ENCODE measurements at places on chromosomes 3 and 15.

DNA sequence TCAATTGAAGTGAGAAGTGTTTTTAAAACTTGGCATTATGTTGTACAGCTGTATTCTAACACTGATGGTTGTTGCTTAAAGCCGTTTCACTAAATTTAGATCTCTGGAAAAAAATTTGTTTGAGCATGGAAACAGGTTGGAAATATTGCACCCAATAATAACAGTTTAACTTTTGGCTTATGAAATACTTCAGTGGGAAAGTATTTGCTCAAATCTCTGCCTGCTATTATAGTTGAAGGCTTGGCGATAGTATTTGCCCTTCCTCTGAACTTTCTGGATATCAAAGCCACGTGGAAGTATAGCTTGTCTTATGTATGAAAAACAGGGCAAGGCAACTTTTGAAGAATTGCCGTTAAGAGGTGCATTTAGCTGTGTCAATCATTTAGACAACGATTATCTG is 270.3 kb upstream of the LRRFIP2 start:
- no peak for DNase-seq

DNA sequence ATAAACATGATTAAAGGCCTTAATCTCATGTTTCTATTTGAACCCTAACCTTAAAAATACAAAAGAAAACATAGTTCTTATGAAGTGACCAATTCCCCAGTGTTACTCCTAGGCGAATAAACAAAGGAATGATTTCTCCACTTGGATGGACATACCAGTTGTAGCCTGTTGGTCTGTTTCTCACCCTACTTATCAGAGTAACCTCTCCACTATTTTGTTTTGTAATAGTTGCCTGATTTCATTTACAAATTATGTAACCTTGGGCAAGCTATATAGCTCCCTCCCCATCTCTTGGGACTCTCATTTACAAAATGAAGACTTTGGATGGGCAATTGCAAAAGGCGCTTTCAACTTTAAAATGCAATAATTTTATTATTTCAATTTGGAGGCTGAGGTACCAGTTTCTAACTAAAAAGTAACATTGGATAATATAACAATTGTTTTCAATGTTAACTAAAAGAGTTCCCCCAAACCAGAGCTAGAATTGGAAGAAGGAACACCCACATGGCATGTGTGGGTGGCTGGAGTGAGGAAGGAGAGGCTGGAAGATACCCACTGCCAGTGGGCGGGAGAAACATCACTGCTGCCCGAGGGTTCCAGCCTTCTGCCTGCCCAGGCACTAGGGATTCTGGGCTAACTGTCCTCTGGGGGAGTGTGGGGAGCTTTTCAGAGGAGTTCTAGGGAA is 74.2 kb downstream of the RFTN1 start:
- peak; percentile 63 for DNase-seq

DNA sequence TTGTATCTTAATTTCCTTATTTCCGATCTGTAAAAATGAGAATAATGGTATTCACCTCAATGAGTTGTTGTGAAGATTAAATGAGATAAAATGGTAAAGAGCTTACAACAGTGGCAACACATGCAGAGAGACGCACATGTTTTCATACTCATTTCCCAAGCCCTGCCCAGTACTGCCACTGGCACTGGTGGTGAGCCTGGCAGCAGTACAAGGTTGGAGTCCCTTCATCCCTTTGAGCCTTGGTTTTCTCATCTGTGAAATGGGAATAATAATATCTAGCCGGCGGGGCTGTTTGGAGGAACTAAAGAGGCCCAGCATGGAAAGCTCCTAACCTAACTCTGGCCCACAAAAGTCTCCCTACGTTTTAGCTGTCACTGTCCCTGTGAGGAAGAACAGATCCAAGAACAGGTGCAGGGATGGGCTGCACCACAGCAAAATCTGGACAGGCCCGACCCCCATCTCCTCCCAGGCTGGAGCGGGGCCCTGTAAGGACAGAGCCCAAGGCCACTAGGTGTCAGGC is 866 bp upstream of the CD276 start:
- DNase-seq = no peak

DNA sequence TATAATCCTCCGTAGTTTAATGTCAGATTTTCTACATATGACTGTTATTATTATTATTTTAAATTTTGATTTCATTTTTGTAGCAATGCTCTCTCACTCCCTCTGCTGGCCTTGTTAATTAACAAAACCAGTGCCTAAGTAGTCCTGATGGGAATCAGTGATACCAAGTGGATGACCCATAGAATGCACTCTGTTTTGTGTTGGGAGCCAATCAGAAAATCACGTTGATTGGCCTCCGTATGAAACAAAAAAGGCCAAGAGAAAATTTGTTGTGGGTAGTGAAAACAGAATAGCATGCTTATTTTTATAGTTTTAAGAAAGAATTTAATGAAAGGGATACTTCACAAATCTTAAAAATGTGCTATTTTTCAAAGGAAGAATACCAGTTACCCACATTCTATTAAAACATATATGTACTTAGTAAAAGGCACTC is 34.4 kb upstream of the MEIS2 start:
- DNase-seq = peak; percentile 47

- no peak for DNase-seq
Measured at GRCh38 chr3:126313166-126313565, 44.0 kb downstream of the KLF15 start.

- DNase-seq = no peak
Measured at GRCh38 chr3:187871204-187871591, 125.9 kb upstream of the BCL6 start.

DNA sequence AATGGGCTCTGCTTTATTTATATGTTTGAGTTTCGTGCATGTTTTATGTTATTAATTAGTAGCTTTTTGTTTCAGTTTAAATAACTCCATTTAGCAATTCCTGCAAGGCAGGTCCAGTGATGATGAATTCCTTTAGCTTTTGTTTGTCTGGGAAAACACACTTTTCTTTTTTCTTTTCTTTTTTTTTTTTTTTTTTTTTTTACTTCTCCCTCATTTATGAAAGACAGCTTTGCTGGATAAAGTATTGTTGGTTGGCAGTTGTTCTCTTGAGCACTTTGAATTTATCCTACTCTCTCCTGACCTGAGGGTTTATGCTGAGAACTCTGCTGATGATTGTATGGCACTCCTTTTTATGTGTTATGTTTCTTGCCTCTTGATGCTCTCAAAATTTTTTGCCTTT is 35.7 kb downstream of the TMEM39A start:
- no peak for DNase-seq

DNA sequence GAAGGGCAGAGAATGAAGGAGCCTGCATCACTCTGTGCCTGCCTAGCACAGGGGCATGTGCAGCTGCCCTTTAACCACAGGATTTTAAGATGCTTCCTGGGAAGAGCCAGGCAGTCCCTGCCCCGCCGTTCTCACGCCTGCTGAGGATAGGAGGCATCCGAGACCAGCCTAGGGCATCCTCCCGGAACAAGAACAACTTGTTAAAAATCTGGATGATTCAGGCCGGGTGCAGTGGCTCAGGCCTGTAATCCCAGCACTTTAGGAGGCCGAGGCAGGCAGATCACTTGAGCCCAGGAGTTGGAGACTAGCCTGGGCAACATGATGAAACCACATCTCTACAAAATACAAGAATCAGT is 15.2 kb downstream of the NRROS start:
- no peak for DNase-seq

GRCh38 chr15:31867536-31868442 is 162.5 kb upstream of the CHRNA7 start:
- peak; percentile 53 for DNase-seq

DNA sequence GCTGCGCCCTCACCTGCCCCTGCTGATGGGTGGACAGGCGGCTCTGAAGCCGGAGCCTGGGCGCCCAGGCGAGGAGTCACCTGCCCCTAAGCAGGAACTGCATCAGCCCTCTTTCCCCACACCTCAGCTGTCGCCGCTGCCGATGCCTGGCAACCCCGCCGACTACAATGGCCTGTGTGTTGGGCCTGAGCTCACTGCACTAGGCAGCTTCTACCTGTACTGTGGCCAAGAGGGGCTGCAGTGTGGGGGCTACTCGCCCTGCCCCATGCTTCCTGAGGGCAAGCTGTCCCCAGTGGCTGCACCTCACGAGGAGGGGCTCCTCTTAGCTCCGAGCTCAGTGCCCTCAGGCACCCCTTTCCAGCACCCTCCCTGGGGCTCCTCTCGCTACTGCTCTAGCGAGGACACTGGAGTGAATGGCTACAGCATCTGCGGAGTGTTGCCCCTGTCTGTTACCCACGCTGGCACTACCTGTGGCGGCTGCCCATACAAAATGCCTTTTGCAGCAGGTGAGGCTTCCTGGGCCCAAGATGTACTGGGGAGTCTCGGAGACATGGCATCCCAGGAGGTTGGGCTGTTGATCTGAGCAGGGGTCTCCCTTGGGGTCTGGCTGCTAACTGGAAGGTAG is 11.3 kb upstream of the CHST14 start:
- DNase-seq = no peak

- no peak for DNase-seq
Measured at GRCh38 chr3:126731044-126731443, 27.0 kb downstream of the CHCHD6 start.

- DNase-seq = peak; percentile 46
Measured at GRCh38 chr3:43171748-43172147, 65.9 kb upstream of the POMGNT2 start.

DNA sequence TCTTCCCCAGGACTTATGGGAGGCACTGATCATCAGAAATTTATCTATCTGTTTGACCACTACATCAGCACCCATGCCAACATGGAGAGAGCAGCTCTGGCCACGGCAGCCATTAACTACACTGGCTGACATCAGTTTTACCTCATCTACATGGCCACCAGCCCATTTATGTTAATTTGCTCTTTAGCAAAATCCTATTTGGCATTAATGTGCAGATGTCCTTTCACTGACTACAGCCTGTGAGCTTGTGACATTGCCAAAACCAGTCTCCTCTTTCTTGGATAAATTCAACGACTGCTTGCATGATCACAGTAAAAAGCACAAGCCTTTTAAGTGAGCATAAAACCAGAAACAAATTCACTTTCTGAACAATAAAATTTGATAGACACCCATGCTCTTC is 47.5 kb downstream of the NR1I2 start:
- DNase-seq = no peak

DNA sequence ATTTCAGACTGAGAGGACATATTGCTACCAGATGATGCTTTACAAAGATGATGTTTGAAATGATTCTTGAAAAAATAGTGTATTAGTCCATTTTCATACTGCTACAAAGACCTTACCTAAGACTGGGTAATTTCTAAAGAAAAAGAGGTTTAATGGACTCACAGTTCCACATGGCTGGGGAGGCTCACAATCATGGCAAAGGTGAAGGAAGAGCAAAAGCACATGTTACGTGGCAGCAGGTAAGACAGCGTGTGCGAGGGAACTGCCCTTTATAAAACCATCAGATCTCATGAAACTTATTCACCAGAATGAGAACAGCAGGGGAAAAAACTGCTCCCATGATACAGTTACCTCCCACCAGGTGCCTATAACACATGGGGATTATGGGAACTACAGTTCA is 658.4 kb upstream of the CFAP20DC start:
- DNase-seq = no peak

DNA sequence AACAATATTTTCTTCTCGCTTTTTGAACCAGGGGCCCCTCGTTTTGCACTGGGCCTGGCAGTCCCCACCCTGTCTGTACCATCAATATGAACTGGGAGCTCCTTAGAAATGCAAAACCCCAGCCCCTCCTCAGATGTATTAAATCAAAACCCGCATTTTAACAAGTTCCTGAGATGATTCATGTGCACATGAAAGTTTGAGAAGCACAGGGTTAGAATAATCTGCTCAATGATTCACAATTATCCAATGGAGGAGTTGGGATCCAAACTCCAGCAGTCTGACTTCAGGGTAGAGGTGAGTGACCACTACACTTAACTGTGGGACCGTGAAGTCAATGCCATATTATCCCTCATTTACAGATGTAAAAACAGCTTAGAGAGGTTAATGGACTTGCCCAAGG is 256.4 kb downstream of the IGSF11 start:
- DNase-seq = no peak

- no peak for DNase-seq
Measured at GRCh38 chr3:73094129-73094528, 32.7 kb downstream of the EBLN2 start.

DNA sequence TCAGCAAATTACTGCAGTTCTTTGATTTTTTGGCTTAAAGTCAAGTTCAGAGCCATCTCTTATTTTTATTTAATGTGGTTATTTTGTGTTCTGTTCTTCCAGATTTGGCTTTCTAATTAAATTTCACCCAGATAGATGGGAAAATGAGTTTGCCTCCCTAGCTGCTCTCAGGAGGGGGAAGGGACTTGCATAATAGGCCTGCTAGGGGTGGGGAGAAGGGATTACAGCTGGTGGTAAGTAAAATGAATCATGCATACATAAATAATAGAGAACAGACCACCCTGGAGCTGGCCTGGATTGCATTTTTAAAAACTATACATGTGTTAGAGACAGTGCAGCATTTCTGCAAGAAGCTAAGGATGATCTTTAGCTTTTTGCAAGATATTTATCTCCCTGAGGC is 3.9 kb upstream of the PXYLP1 start:
- DNase-seq = peak; percentile 89

- peak; percentile 39 for DNase-seq
Measured at GRCh38 chr3:32945136-32945535, 6.3 kb upstream of the CCR4 start.

GRCh38 chr3:194906970-194907629 is 221.4 kb downstream of the FAM43A start:
- no peak for DNase-seq

All from iris pigment epithelial cell (primary cell).